ENCODE measurements at places on chromosomes 2 and 18.

DNA sequence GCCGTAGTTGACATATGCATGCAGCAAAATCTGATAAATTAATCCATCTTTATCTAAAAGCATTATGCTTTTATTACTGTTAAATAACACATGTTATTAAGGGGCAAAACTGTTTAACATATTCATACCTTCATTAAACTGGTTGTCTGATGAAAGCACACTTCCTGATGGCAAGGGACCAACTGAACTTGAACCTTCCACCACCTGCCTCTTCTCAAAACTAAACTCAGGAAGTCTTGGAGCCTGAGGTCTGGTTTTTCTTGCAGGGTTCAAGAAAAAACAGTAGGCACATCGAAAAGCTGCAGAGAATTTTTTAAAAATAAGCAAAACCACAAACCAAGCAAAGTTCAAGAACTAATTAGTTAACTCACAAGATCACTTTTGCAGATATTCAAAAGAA lies 64.9 kb downstream of the LNPK start:
- DNase-seq, result no peak

GRCh38 chr2:51971136-51971535 lies 939.2 kb upstream of the NRXN1 start:
- no peak for DNase-seq

- no peak for DNase-seq
These were observed 53.7 kb upstream of the FAM98A start for GRCh38 chr2:33652830-33653229.

DNA sequence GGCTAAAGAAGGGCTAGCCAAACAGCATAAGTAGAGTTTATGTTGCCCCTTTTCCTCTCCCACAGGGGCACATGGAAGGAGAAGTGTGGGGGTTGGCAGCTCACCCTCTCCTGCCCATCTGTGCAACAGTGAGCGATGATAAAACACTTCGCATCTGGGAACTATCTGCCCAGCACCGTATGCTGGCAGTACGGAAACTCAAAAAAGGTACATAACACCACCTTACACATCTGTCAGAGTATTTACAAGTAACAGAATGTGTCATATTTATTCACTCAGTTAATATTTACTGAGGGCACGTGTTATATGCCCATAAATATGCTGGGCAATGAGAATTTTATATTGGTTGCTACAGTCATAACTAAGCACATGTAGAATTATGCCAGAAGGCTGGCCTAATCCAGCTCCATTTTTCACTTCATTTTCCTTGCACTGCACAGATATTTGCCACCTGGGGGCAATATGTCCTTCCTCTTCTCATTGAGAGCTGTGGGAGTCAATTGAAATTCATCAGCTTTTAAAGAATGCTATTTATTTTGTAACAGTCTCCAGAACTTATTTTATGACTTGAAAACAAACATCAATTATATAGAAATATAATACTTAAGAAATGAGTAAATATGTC lies 150.6 kb downstream of the RTN4 start:
- no peak for DNase-seq

DNA sequence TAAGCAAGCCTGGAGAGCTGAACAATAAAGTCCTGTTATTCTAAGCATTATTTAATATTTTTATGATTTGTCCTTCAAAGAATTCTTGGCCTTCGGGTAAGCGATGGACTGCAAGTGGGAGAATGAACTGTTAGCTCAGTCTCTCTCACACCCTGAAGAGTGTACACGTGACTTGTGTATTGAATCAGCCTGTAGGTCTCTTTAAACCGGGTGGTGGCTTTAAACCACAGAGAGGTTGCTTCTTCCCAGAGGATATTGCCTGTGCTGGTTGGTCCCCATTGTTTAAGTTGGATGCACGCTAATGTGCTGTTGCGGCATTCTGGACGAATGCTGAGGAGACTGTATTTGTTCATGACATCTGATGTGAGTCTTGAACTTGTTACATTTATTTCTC lies 183.3 kb downstream of the LTBP1 start:
- DNase-seq, result no peak

DNA sequence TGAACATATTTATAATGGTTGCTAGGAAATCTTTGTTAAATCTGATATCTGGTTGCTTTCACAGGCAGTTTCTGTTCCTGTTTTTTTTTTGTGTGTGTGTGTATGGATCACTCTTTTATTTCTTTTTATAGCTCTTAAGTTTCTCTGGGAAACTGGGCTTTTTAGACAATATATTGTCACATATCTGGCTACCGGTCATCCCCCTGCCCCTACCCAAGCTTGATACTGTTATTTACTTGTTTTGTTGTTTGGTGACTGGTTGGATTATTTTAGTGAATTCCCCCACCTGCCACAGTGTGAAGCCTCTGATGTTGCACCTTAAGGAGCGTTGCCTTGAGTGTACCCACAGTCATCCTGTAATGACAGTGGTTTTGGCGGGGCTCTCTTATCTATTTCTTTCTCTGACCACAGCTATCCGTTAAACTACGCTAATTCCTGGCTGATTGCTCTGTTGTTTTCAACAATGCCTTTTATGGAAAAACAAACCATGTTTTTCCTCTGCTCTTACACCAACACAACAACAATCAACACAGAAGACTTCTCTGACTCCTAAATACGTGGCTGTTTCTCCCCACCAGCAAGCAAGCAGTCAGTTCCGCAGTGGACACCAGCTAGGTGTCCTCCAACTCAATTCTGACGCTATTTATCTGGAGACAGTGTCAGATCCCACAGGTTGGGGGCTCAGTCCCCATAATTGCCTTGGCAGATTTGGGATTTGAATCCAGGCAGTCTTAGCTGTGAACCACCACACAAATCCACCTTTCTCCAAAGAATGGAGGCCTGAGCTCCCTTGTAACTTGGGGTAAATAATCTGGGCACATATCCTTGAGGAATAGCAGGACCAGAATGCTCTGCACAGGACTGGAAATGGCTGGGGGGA lies 10.9 kb downstream of the GNLY start:
- no peak for DNase-seq

DNA sequence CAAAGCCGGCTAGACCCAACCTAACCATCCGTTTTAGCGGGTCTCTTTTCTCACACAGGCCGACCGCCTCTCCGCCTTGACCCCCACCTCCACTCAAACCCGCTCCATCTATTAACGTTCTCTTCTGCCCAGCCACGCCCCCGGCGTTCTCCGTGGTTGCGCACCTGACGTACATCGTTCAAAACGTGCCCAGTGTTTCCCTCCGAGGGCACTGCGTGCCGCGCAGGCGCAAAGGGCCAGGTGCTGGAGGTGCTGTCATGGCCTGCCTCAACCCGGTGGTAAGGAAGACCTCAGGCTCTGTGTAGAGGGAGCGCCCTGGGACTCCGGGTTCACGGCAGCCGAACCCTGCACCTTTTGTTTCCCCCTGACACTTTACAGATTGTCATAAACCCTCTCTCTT lies at the start of gene GTF2A1L:
TSS of gene GTF2A1L (plus strand) at position 239 of the 400 bp plus-strand sequence. CDS start at position 258, 19 bp downstream.
- DNase-seq, result no peak

DNA sequence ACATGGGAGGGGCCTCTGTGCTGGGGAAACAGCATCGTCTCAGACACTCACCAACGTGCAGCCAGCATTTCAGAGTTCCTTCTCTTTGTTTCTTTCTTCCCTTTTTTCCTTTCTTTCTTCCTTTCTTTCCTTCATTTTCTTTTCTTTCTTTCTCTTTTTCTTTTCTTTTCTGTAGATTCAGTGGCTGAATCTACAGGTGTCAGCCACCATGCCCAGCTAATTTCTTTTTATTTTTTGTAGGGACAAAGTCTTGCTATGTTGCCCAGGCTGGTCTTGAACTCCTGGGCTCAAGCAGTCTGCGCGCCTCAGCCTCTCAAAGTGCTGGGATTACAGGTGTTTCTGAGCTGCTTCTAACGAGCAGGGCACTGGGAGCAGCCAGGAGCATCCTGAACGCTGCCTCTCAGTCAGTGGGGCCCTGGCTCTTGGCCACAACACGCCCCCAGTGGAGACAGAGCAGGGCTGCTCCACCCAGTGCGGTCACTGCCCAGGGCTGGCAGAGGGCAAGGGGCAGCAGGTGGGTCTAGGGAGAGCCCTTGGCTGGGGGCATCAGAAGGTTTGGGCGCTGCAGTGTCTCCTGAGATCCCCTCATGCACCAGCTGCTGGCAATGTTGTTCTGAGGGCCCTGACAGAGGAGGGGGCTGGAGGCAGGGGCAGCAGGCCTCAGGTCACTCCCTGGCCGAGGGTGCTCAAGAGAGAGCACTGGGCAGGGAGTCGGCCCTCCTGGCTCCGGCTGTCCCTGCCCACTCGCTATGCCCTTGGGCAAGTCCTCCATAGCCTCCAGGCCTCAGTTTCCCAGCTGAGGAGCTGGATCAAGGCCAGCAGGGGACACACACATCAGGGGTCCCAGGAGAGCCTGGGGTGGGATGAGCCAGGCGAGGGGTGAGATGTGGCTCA lies 4.7 kb upstream of the KLHL30 start:
- DNase-seq, result no peak

DNA sequence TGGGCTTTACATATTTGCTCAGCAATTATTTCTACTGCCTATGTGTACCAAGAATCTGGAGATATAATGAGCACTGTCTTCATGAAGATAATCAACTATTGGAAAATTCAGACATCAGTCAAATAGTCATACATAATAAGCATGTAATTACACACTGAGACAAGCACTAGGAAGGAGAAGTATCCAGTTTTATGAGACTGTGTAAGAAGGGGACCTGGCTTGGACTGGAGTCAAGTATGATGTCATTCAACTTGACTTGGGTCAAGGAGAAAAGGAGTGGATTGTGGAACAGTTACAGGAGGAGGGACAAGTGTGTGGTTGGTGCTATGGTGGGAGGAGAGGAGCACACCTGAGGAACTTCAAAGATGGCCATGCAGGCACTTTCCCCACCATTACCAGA lies 419.8 kb upstream of the TRIB2 start:
- no peak for DNase-seq

GRCh38 chr18:21593540-21594257 lies 6.8 kb downstream of the ESCO1 start:
- no peak for DNase-seq

- peak; percentile 5 for DNase-seq
These were observed 40.3 kb downstream of the GLI2 start for GRCh38 chr2:120775801-120776589.

DNA sequence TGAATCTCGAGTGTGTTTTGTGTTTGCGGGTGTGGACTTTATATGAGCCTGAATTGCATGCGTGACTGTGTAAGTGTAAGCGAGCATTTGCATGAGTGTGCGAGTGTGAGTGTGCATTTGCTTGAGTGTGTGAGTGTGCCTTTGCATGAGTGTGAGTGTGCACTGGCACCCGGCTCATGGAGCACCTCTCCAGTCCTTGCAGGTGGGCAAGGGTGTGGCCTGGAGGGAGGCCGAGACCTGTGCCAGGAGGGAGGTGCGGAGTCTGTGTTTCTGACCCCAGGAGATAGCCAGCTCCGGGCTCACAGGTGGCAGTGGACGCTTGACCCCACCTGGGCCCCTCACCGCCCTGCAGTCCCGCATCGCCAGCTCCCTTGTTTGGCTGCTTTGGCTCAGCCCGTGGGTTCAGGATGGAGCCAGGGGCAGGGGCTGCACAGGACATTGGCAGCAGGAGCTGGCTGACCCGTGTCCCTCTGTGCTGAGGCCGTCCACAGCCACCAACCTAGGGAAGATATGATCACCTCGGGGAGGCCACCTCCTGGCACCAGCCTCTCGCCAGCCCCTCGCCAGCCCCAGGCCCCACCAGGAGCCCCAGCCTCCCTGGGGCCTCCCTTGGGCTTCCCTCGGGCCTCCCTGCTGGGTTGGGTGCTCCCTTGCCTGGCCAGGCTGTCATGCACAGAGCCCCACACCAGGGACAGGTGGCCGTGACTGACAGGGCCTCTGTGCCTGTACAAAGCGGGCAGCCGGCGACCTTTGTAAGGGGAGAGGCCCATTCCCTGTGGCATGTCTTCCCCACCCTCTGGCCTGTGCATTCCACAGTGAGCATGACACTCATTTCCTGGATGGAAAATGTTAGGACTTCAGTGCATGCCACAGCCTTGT lies 81.6 kb downstream of the PTGR3 start:
- no peak for DNase-seq

DNA sequence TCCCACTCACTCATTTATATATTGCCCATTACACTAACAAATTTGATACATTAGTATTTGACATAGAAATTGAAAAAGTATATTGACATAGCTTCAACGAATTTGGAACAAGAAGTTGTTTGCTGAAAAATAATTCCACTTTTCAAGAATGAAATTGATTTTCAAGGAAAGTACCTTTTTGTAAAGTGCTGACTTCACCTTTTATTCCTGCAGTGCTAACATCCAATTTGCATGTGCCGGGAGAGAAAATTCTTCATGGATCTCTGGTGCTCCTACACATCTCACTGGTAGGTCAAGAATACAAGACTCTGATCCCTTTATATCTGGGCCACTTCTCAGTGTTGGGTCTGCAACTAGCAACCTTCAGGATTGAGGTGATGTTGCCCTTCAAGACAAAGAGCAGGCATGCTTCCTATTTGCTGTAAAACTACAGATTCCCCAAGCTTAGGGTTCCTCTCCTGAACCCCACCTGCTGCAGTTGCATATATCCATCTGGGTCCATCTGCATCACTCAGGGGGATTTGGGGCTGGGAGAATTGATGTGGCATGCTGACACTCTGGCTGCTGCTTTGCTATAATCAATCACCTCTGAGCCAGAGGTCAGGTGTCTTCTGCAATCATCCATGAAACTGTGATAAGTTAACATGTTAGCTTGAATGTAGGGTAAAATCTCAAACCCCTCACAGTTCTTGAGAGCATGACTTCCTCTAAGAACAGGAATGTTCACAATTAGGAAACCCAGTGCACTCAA lies 108.4 kb upstream of the TTN start:
- no peak for DNase-seq

DNA sequence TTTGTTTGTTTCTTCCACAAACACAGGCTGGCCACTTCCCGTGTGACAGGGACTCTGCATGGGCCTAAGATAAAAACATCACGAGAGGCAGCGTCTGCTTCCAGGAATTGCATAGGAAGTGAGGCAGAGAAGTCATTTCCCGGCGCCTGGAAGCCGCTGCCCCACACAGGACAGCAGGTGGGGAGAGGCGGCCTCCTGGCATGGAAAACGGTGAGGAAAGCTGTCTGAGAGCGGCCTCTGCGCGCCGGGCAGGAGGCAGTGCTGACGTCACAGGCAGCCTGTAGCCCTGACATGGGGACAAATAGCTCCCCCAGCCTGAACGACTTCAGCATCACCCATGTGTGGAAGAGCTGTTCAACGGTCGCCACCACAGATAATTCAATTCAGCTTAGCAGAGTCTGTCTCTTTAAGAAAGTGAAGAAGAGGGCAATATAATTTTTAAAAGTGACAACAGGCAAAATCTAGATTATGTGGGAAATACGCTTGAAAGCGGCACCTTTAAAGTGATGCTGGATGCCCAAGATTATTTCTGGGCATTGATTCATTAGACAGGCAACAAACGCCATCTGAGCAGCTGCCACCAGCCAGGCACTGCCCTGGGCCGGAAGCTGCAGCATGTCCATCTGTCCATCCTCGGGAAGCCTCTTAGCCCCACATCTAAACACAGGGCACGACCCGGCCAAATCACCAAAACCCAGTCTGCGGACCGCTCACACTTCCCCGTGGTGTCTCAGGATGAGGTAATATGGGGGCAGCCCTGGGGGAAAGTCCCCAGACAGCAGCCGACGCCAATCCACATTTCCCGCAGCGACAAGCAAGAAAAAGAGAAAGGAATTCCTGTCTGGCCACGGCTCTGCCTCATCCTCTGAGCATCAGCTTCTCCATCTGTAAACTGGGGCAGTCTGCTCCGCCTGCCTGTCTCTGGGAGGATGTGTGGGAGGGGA lies 138.9 kb downstream of the PXDN start:
- no peak for DNase-seq

Measured in activated CD8-positive, alpha-beta memory T cell treated with anti-CD3 and anti-CD28 coated beads, Interleukin-2, amount 50 U/mL, for 4 hours (primary cell).